ENCODE measurements at places on chromosomes 16 and 17. TPM values are rescaled to one million over a fixed set of nuclear protein-coding genes. Genes with fewer than 3 reads are reported as not detected.

Gene KRT23
- 0.17 TPM for total RNA-seq

Gene RAPGEFL1
- 2.8 TPM for total RNA-seq

Gene NACA2
- not detected for total RNA-seq

Gene ZFHX3
- 19.6 TPM for total RNA-seq

Gene OR4D1
- 0.02 TPM for total RNA-seq

Gene MYO18A
- 24.1 TPM for total RNA-seq

Gene ACSM2A
- total RNA-seq, result not detected

Gene ARHGAP23
- 56.9 TPM for total RNA-seq

Gene CCL4
- total RNA-seq, result 0.29 TPM

Gene SLFN11
- total RNA-seq, result 5.9 TPM

Gene KRTAP4-6
- not detected for total RNA-seq

Gene ERN2
- total RNA-seq, result not detected

Gene TEX14
- total RNA-seq, result 0.36 TPM

Gene DUS1L
- 110 TPM for total RNA-seq

Gene VAMP2
- total RNA-seq, result 32.3 TPM

Gene HIGD1B
- total RNA-seq, result not detected

Gene KRT9
- not detected for total RNA-seq

Gene ITGA2B
- total RNA-seq, result 1.1 TPM

Gene MT3
- 0.34 TPM for total RNA-seq

Gene TEX19
- total RNA-seq, result 0.41 TPM

Gene ANKRD40CL
- not detected for total RNA-seq

Gene C1QL1
- total RNA-seq, result 15.9 TPM

Gene TMEM100
- total RNA-seq, result 0.07 TPM

Gene WFIKKN1
- total RNA-seq, result 0.07 TPM

Gene LRRC37A
- 1.6 TPM for total RNA-seq

Gene KRT24
- total RNA-seq, result not detected

Gene PPP1R9B
- total RNA-seq, result 36.3 TPM

Gene RSKR
- total RNA-seq, result 4.3 TPM

Gene TSNAXIP1
- 0.65 TPM for total RNA-seq

Gene OR1F1
- 0.29 TPM for total RNA-seq

Gene CCL16
- not detected for total RNA-seq

Gene ABCA8
- total RNA-seq, result 0.61 TPM

Gene CD68
- total RNA-seq, result 33.6 TPM

Gene CHMP6
- 30.3 TPM for total RNA-seq

Gene ABCA3
- total RNA-seq, result 23.7 TPM

Gene GRB7
- 3.8 TPM for total RNA-seq

Gene TBC1D3C
- not detected for total RNA-seq

Gene VASN
- total RNA-seq, result 3.6 TPM

Gene LYZL6
- total RNA-seq, result not detected

Gene PHAF1
- 25.5 TPM for total RNA-seq

Gene LLGL2
- 20.1 TPM for total RNA-seq

Gene ACSF3
- total RNA-seq, result 13.8 TPM

Gene CDH16
- total RNA-seq, result 11.6 TPM

Gene ARL5C
- not detected for total RNA-seq

Gene CLEC18B
- total RNA-seq, result 0.46 TPM

Gene KRTAP4-1
- total RNA-seq, result 0.24 TPM

Gene CCNF
- total RNA-seq, result 24.8 TPM

All from A549 treated with dexamethasone at 1 μM for 4 hours (cell line).